Stimulated activated CD4-positive, alpha-beta T cell treated with anti-CD3 and anti-CD28 coated beads, Interleukin-15, amount 100 ng/mL, for 24 hours (primary cell): ENCODE measurements at places on chromosomes 3 and 15.
A peak's percentile ranks its signal among the peaks of the same experiment; 100 is the strongest.

GRCh38 chr3:31472479-31473390, 60.0 kb upstream of the STT3B start:
- peak; percentile 57 for DNase-seq

DNA sequence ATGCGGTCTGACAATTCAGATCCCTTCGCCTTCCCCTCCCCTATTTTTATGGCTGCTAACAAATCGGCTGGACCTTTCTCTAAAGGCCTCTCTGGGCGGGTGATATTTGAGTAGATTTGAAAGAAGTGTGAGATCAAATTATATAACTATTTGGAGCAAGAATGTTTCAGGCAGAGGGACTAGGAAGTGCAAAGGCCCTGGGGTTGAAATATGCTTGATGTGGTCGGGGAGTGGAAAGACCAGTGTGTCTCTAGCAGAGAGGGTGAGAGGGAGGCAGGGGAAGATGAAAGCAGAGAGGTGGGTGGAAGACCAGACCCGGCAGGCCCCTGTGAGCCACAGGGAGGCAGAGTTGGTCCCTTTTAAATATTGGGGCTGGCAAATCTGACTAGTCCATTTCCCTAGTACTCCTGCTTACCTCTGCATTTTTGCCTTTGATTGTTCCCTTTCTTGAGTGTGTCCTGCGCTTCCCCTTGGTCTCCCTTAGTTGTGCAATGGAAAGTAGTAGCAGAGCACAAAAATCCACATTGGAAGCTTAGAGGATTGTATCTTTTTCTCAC, 32.3 kb downstream of the SLCO3A1 start:
- DNase-seq = peak; percentile 30

DNA sequence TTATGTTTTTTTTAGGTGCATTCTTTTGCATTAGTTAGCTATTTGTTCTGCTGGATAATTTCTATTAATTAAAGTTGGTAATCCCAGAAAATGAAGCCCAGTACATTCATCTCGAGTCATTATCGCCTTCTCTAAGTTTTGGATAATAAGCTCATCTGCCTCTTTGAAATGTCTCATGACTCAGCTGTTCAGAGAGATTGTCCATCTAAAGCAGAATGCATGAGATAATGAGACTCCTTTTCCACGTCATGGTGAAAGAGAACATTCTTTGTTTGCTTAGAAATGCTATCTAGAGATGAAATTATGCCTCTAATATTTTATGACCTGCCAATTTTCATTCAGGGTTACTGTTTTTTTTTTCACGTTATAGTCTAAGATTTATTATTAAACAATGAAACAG, 374.7 kb upstream of the GOLIM4 start:
- no peak for DNase-seq

DNA sequence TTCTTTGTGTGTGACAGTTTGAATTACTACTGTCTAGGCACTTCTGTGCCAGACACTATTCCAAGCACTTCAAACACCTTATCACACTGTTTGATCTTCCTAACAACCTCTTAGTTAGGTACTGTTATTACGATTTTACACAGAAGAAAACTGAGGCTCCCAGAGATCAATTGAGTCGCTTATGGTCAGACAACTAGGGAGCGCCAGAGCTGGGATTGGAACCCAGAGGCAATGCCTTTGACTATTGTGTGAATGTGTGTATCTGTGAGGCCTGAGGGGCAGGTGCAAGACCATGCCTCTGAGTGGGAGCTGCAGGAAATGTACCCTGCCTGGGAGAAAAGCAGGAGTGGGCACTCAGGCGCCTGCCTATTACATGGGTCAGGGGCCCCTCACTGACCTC, 1.8 kb downstream of the TRH start:
- no peak for DNase-seq

DNA sequence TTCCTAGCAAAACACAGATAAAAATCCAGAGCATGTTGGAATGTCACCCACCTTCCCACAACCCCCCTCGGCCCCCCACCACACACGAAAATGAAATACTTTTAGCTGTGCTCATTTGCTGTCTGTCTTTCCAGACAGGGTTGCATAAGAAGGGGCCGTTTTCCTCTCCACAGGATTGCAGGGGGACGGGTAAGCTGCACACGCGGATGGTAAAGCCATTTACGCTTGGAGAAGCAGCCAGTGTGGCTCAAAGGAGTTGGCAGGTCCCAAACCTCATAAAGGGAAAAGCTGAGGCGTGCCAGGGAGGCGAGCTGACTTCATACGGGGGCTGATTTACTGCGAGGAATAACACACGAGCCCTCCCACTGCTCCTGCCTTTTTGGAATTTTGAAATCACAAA, 47.4 kb upstream of the ITGA11 start:
- no peak for DNase-seq

- no peak for DNase-seq
Measured at GRCh38 chr15:48402427-48403177, 71.4 kb downstream of the DUT start.

DNA sequence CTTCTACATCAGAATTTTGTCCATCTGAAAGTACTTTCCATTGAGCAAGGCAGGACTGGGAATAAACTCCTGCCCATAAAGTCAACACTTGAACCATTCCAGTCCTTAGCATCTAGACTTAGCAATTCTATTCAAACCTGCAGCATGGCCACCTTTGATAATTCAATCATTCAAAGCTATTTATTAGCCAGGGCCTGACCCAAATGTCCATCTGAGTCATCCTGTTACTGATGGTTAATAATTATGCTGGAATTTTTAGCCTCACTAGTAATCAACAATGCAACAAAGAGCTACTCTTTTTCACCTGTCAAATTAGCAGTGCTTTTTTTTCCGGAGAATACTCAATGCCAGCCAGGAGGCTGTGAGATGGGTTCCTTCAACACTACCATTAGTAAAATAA, 72.7 kb upstream of the SNRK start:
- no peak for DNase-seq

DNA sequence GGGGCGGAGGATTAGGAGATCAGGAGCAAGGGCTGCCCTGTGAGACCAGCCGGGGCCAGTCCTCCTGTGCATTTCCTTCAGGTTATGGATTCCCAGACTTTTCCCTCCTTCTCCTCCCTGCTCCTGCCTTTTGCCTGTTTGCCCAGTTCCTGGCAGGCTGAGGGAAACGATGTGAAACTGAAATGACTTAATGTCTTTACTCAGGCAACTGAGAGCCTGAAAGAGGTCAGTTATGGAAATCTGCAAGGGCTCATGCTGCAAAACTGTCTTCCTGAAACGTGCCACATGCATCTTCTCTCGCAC, 57.2 kb downstream of the MESD start:
- no peak for DNase-seq

- DNase-seq = no peak
Measured at GRCh38 chr3:60260546-60260945, 990.7 kb downstream of the FHIT start.

GRCh38 chr15:75662823-75663519, 15.3 kb downstream of the SNX33 start:
- no peak for DNase-seq

GRCh38 chr3:129622226-129622874, 15.9 kb upstream of the PLXND1 start:
- DNase-seq = no peak

GRCh38 chr3:152586974-152587373, 248.0 kb upstream of the P2RY1 start:
- no peak for DNase-seq

- no peak for DNase-seq
Measured at GRCh38 chr3:156449710-156450574, 105.0 kb downstream of the SSR3 start.

DNA sequence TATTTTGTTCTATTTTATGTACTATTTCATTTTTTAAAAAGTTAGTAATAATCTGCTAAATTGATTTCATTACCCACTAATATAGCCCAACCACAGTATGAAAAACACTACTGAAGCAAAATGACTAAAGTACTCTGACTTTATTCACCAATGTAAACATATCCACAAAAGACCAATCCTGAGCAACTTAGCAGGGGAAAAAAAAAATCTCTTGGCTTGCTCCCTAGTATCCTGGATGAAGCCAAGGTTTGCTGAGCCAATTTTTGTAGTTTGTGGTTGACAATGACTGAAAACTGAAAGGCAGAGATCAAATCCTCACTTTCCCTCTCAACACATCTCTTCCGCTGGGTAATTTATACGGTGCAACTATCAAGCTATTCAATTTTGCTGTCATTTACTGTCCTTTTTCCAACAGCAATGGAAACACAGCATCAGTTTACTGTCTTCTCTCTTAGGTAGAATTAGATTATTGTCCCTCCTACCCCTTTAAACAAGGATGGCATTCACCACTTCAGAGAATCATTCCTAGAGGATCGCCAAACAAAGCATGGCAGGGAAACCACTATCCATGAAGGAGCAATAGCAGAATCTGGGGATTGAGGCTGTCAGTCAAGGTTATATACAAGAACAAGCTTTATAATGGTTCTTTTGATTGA, 149.7 kb downstream of the THRB start:
- no peak for DNase-seq

- DNase-seq = no peak
Measured at GRCh38 chr3:53989946-53990345, 98.3 kb upstream of the SELENOK start.

GRCh38 chr3:169509780-169510692, 153.5 kb downstream of the MECOM start:
- DNase-seq = no peak

DNA sequence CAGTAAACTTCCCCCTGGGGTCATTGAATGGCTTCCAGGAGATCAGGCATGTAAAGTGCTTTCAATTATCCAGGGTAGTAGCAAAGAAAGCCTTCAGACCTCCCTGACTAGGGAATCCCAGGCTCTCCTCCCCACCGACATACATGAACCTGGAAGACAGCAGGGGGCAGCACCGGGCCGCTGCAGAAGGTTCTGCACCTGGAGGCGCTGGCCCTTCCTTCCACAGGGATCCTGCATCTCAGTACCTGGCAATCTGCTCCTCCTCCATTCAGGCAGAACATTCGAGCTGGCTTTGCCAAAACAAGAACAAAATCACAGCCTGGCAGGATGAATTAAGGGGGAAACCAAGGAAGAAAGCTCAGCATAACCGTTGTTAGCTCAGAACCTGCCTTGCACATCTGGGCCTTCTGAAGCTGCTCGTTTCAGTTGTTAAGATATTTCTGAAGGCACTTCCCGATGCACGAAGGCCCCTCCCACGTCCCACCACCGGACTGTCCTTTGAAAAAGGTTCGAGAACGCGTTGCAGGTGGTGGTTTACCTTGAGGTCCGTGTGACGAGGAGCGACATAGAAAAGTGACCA, 237.7 kb downstream of the SLCO3A1 start:
- DNase-seq = peak; percentile 43

GRCh38 chr15:80090879-80091503, 31.5 kb downstream of the ZFAND6 start:
- no peak for DNase-seq

DNA sequence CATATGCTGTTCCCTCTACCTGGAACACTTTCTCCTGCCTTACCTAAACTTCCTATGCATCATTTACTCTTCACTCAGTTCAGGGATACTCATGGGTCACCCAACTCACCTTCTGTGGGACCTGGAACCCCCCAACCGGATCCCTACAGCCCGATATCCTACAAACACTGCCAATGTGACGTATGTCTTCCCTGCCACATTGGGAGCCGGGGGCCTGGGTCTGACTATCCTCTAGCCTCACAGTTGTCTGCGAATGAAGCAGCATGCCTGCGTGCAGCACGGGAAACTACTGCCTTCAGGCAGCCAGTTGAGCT, 405 bp downstream of the NPRL2 start:
- DNase-seq = no peak

GRCh38 chr15:97482521-97482920, 478.0 kb upstream of the ARRDC4 start:
- DNase-seq = no peak

- no peak for DNase-seq
Measured at GRCh38 chr15:77631745-77632533, 773 bp downstream of the LINGO1 start.

- DNase-seq = no peak
Measured at GRCh38 chr3:176741664-176742047, 455.6 kb downstream of the TBL1XR1 start.

DNA sequence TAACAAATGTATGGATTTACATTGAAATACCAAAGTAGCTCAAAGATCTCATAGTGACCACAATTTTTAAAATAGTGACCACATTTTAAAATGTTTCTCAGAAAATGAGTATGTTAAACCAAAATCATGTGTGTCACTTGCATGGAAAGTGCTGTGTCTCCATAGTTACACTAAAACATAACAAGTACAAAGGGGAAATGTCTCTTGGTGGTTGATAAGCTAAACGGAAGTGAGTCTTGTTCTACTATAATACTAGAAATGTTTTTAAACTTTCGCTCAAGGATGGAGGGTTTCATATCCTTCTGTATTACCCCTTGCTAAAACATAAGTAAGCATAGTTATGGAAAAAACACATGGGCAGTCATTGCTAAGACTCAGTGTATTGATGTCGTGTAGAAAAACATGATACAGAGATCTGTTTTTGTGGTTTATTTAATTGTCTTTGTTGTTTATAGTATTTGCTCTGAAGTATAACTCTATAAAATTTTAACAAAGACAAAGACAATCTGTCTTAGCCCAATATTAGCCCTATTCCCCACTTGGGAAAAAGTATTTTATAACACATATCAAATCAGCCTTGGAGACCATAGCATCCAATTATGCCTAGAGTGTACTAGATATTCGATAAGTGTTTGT, 27.0 kb upstream of the DENND4A start:
- no peak for DNase-seq

- DNase-seq = peak; percentile 35
Measured at GRCh38 chr3:123028233-123028828, 768 bp upstream of the SEMA5B start.

- no peak for DNase-seq
Measured at GRCh38 chr15:48720646-48721045, 75.1 kb upstream of the FBN1 start.

DNA sequence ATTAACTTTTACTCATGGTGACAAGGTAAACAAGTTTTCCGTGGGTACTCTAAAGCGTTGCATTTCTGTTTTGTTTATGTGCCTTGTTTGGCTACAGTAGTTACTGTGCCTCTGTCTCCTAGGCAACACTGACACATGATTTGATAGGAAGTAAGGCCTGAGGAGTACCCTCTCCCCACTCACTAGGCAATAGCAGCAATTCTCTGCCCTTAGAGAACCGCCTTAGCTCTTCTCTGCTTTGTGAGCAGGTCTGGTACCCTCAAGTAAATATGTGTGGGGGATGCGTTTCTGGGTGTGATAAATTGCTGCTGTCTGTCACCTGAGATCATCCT, at the start of gene IL5RA:
Gene IL5RA (minus strand): TSS at position 76 of the 332 bp plus-strand sequence. CDS start 5,390 bp downstream, outside the sequence.
- DNase-seq = no peak

DNA sequence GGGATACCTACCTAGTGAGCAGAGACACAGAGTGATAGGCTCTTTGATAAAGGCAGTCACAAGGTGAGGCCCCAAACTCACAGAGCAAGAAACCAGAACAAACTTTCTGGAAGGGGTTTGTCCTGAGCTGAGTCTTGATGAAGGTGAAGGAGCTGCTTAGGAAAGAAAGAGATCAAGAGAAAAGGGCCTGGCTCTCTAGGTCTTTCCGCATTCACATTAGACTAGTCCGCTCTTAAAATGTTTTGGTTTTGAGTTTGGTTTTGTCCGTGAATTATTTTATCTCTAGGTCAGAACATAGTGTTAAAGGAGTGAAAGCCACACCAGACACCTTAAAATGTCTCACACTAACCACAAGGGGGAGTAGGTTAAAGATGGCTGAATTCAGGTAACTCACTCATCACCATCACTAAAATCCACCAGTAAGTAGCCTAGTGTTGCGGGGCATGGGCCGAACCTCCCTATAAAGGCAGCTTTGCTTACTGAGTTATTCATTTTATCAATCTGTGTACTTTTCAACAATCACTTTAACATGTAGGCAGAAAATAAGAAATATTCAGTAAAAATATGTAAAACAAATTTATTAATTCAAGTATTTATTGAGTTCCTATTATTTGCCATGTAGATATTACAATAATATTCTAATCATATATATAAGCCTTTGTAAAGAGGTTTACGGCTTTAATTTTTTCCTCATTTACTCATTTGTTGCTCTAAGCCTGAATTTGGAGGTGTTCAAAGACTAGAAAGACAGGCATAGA, 121.5 kb upstream of the TSC22D2 start:
- DNase-seq = peak; percentile 8
